ENCODE measurements at places on chromosomes 16 and 17. TPM values are rescaled to one million over a fixed set of nuclear protein-coding genes. Genes with fewer than 3 reads are reported as not detected.

BTBD17 gene
- 5.7 TPM for total RNA-seq

HCRT gene
- not detected for total RNA-seq

PRAC1 gene
- total RNA-seq, result 0.88 TPM

WFIKKN2 gene
- 1.7 TPM for total RNA-seq

CYBA gene
- 120 TPM for total RNA-seq

BCAR1 gene
- total RNA-seq, result 67.2 TPM
